ENCODE measurements at places on chromosomes 5 and 9.

GRCh38 chr5:2239201-2239910, 356.6 kb upstream of the IRX4 start:
- no peak for DNase-seq

DNA sequence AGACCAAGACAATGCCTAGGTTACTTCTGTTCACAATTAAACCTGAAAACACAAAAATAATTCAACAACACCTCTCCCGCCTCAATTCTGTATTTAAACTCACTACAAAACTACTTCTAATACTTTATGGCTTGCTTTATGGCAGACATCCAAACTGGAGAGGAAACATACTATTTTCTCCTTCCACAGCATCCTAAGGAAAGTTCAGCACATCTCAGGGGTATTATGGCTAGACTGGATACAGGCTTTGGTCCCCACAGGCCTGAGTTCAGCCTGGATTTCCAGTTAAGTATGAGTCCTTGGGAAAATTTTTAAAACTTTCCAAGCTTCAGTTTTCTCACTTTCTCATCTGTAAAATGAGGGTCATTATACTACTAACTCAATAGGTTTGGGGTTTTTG, 480.2 kb downstream of the CAAP1 start:
- DNase-seq, result no peak

GRCh38 chr9:27125030-27125429, 16.0 kb downstream of the TEK start:
- no peak for DNase-seq

DNA sequence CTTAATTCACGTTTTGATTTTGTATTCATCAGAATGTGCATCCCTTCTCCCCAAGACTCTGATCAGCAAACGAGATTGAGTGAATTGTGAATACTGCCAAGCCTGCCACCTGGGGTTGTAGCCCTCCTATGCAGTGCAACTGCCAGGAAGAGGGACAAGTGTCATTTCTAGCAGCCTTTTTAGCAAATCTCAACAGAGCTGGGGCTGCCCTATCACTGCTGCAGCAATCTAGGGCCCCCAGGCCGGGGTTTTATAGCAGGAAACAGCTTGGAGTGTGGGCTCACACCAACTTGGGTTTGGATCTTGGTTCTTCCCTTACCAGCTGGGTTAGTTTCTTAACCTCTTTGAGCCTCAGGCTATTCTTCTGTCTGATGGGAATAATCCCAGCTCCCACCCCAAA, 4.0 kb downstream of the CSF1R start:
- no peak for DNase-seq

GRCh38 chr5:175655411-175655810, 2.5 kb upstream of the HRH2 start:
- DNase-seq, result no peak

GRCh38 chr9:131676431-131676972, 63.4 kb downstream of the RAPGEF1 start:
- DNase-seq, result no peak

DNA sequence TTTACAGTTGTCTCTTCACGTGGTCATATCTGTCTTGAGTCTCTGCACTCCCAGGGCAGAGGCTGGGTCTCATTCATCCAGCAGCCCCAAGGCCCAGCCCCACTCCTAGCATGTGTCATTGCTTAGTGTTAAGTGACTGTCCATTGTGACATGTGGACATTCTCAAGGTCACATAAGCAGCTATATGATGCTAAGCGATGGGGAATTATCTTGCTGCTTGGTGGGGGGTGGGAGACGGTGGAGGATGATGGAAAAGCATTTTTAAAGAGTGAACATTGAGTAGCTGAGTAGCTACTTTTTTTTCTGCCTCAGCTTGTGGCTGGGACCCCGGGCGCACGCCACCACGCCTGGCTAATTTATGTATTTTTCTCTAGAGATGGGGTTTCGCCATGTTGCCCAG, at the start of gene C9orf153:
Gene C9orf153, minus strand, starts transcription at position 101 of the 400 bp plus-strand sequence. CDS start 30,054 bp downstream, outside the sequence.
- DNase-seq, result no peak

DNA sequence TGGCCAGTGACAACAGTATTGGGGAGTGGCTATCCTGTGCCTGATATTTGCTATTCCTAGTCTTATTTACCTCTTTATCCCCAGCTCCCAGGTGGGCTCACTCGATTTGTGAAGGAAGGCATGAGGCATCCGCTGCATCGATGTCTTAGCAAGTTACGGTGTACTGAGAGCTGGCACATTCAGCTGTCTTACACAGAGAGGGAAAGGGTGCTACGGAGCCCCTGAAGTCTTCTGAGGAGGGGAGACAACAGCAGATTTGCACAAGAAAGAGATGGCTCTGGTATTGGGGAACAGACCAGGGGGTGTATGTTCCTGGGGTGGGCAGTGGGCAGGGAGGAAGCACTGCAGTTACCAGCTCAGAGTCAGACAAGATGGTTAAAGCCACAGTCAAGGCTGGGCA, 172.6 kb downstream of the FGF18 start:
- no peak for DNase-seq

DNA sequence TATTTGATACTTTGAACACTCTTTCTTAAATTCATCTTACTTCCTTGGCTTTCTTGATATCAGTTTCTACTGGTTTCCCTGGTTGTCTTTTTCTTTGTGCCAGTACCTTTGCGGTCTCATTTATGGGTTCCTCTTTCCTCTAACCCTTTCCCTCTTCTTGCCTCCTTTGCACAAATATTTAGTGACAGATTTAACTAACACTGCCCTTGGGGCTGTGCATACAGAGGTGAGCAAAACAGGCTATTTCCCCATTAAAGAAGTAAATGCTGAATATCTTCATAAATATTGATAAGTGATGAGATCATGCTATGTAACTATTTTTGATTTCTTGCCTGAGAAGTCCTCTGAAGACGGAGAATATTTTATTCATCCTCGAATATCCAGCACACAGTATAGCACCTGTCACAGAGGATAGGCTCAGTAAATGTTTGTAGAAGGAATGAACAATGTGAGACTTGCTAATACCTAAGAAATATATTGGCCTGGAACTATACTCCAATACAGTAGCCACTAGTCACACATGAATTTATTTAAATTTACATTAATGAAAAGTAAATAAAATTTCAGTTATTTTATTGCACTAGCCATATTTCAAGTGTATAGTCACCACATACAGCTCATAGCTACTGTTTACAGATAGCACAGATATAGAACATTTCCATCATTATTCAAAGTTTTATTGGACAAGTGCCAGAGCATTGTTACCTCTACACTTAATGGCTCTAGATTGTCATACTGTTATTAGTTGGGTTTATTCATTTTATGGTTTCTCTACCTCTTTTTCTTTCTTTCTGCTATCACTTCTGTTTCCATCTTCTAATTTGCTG, 90.4 kb downstream of the RIC1 start:
- DNase-seq, result no peak

- DNase-seq, result no peak
Observed at GRCh38 chr9:92564982-92565381, 29.2 kb upstream of the ECM2 start.

DNA sequence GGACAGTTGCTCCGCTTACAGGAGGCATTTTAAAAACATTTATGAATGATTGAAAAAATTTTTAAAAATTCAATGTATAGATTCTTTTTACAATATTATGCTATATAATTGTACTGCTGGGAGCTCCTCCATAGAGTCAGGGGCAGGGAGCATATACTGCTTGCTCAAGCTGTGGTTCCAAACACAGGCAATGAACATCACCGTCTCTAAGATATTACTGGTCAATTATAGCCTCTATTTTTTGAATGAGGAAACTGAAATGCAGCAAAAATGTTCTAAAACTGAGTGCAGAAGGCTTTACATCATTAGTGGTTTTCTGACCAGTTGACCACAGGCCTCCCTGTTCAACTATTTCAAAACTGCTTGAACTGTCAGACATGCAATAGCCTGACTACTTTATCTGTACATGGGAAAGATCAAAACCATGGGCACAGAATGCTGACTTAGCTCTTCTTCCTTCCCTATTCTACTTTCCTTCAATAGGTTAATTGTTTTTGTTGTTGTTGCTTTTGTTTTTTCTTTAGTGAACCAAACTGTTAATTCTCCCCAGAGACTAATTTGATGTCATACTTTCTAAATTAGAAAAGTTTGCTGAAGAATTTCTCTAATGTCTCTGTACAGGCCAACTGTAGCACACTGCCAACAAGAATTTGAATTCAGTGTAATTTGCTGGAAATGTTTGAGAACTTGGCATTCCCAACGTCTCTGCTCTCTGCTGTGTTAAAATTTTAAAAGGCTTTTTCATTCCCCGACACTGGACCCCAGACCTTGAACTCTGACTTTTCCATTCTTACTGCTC, 107.6 kb upstream of the MPDZ start:
- DNase-seq, result no peak

GRCh38 chr9:135344523-135344901, 135.1 kb upstream of the PPP1R26 start:
- no peak for DNase-seq

DNA sequence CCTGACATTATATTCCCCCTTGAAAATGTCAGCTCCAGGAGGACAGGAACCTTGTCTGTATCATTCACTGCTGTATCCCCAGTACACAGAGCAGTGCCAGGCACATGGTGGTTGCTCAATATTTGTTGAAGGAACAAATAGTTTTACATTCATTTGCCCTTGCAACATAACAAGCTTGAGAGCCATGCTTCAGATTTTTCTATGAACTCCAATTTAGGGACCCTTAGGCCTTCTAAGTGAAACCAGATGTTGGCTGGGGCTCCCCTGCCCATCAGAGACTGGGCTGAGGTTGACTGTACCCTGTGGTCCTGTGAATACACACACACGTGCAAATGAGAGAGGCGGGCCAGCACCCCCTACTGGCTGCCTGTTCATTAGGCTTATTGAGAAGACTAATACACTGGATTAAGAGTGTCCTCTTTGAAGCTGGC, 214.9 kb upstream of the WWC1 start:
- no peak for DNase-seq

- DNase-seq, result no peak
Observed at GRCh38 chr9:131347376-131348020, 46.4 kb upstream of the PRRC2B start.

- DNase-seq, result no peak
Observed at GRCh38 chr5:372556-372995, 51.1 kb downstream of the AHRR start.

- no peak for DNase-seq
Observed at GRCh38 chr5:139863361-139863760, 67.8 kb downstream of the PSD2 start.

DNA sequence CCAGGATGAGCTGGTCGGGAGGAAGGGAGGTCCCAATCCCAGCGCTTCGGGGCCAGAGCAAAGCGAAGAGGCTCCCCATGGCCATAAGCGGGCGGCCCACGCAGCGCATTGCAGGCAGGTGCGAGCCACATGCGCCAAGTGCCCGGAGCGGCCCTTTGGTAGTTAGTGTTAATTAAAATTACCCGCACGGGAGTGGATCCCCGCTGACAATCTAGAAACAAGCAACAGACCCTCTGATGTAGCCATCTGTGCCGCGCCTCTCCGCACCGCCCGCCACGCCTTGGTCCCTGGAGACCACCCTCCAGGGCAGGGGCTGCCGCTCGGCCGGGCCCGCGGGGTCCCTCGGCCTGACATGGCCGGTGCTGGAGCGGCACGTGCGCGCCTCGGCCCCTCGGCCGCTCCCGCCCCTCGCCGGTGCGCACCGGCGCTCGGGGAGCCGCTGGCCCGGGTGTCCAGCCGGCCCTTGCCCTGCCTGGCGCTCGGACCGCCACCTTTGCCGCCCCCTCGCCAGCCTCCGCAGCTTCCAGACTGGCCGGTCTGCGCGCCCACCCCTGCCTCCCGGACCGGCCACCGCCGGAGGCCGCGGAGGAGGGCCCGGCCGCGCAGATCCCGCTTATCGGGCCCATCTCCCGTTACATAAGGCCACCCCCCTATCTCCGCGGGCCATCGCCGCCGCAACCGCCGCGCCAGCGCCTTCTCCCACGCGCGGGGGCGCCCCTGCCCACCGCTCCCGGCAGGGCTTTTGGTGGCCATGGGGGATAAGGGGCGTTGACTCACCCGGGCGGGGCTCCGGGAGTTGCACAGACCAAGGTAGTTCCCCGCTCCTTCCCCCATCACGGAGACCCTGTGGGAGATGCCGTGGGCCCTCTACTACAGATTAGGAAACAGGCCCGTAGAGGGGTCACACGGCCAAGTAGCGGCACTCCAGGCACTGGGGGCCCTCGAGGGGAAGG, 1.9 kb upstream of the IL13 start:
- no peak for DNase-seq
